Activated CD4-positive, alpha-beta T cell treated with anti-CD3 and anti-CD28 coated beads, Interleukin-10, Interleukin-2, amounts not matched to agents 100 ng/mL and 50 ng/mL, durations not matched to agents 16 hours and 8 hours (primary cell): ENCODE measurements at places on chromosomes 7 and 10.
A peak's percentile ranks its signal among the peaks of the same experiment; 100 is the strongest.

DNA sequence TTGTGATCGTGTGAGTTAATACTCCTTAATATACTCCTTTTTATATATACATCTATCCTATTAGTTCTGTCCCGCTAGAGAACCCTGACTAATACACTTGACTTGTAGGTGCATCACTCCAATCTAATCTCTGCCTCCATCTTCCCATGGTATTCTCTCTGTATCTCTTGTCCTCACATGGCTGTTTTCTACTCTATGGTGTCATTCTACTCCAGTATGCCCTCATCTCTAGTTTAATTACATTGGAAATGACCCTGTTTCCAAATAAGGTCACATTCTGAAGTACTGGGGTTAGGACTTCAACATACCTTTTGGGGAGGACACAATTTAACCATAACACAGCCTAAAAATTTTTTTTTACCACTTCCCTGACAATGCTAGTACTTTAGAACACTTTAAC, 25.8 kb upstream of the TNKS2 start:
- DNase-seq, result no peak

DNA sequence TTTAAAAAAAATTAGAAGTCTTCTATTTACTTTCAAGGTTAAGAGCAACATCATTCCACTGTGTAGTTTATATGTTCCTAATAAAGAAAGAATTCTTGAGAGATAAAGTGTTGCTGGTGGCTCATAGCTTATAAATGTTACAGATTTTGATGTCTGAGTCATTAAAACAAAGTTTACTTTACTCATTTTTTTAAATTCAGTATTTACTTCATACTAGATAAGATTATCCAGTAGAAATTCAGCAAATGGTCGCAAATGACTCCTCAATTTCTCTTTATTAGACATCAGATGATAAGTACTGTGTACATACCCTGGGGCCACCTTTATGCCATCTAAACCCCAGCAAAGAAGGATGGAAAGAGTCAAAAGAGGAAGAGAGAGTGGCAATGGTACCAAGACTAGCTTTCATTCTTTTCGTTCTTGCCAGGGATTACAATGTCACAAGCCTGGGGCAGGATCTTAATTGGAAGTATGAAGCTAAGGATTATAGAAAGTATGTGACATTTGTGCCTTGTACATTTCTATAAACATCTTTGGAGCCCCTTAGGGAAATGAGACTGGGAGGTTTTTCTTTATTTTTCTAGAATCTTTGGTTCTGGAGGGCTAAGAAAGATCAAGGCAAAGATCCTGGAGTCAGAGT, 206.1 kb downstream of the CHRM2 start:
- DNase-seq, result no peak

- no peak for DNase-seq
Measured at GRCh38 chr7:30970074-30970473, 6.3 kb downstream of the GHRHR start.

GRCh38 chr10:26468291-26468690, 30.1 kb downstream of the APBB1IP start:
- DNase-seq, result no peak

- DNase-seq, result no peak
Measured at GRCh38 chr7:40447345-40447744, 312.5 kb downstream of the SUGCT start.

DNA sequence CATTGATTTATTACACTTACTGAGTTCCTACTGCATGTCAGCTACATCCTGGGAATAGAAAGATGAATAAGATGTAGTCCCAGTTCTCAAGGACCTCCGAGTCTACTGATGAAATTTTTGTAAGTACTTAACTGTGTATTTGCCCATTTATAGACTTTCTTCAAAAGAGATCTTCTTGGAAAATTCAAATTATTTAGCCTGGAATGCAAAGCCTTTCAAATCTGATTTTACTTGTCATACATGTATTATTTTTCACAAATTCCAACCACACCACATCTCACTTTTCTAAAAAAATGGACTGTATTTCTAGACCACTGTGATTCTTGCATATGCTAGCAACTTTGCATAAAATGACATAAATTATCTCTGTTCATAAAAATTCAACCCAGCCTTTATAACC, 581.3 kb downstream of the ATRNL1 start:
- no peak for DNase-seq

GRCh38 chr7:106693677-106694353, 32.9 kb upstream of the CCDC71L start:
- DNase-seq, result no peak

- DNase-seq, result peak; percentile 5
Measured at GRCh38 chr7:31633894-31634494, 53.0 kb upstream of the PPP1R17 start.

GRCh38 chr7:51070151-51070550, 246.5 kb downstream of the COBL start:
- no peak for DNase-seq

DNA sequence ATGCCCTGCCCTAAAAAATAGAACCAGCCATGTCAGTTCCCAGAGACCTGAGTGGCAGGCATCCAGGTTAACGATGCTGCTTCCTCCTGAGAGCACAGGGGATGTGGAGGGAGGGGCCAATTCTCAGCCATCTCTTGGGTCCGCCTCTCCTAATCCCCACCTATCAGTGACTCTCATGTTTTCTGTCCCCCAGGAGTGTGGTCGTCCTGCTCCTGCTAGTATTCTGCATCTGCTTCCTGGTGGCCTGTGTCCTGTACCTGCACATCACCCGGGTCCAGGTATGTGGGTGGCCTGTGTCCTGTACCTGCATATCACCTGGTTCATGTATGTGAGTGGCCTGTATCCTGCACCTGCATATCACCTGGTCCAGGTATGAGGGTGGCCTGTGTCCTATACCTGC, 105.3 kb downstream of the ADCY1 start:
- no peak for DNase-seq

- DNase-seq, result no peak
Measured at GRCh38 chr10:11506247-11506789, 105.1 kb downstream of the USP6NL start.

DNA sequence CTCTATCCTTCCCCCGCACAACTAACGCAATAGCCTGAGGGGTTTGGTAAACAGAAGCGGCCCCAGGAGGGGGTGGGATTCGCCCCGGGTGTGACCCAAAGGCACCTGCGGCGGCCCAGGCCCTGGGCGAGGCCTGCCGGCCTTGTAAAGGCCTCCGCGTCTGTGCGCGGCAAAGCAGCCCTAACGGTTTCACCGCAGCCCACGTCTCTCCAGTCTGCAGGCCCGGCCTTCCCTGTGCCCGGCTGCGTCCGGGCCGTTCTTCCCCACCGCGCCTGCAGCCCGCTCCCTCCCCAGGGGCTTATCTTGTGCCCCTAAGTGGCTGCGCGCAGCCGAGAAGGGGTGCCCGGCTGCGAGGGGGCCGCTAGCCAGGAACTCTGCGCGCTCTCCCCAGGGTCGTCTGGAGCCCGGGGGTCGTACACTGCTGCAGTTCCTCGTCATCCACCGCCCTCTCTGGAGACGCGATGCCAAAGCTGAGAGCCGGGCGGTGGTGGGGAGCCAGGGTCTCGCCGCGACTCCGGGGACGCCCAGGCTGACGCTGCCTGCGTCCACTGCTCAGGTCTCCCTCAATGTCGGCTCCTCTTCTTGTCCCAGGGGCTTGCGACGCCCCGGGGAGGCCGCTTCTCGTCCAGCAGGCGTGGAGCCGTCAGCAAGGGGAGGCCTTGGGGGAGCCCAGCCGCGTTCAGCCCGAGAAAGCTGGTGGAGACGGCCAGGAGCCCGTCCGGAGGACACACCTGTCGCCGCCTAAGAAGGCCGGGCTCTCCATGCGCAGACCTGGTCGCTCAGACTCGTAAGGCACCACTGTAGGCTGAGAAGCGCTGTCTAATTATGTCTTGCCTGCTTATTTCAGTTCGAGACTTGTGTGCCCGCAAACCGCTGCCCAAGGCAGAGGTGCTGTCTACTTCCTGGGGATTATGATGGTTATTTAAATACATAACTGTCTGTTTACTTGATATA, 132.3 kb downstream of the SPAG6 start:
- DNase-seq, result no peak

DNA sequence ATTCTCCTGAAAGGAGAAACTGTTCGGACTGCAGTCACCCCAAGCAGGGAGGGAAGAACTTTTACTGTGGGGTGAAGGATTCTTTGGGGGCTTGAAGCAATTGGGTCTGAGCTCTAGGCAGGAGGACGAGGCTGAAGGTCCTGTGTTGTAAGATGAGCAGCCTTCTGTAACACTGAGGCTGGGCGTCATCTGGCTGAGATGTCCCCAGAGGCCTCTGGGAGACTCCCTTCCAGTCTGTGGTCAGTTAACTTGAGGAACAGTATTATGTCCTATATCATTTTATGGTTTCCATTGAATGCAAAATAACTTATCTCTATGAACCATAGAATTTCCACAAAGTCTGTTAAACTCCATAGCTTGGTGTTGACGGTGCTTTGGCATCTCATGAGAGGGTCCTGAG, 26.3 kb downstream of the FIGNL1 start:
- DNase-seq, result no peak

DNA sequence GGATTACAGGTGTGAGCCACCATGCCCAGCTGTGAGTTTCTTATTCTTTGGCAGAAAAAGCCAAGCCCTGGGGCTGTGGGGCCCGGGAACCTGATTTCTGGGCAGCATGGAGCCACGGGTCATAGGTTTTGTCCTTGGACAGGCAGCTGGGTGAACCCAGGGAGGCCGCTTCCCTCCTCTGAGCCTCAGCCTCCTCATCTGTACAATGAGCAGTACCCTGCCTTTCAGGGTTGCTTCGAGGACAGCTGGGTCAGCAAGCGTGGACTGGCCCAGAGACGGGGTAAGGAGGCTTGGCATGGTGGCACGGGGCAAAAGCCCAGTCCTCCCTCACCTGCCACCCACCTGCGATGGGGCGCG, 84.1 kb upstream of the GNA12 start:
- no peak for DNase-seq

- DNase-seq, result no peak
Measured at GRCh38 chr10:95314192-95314918, 23.6 kb upstream of the PDLIM1 start.
